ENCODE measurements at places on chromosomes 12 and 14.
A peak's percentile ranks its signal among the peaks of the same experiment; 100 is the strongest.

DNA sequence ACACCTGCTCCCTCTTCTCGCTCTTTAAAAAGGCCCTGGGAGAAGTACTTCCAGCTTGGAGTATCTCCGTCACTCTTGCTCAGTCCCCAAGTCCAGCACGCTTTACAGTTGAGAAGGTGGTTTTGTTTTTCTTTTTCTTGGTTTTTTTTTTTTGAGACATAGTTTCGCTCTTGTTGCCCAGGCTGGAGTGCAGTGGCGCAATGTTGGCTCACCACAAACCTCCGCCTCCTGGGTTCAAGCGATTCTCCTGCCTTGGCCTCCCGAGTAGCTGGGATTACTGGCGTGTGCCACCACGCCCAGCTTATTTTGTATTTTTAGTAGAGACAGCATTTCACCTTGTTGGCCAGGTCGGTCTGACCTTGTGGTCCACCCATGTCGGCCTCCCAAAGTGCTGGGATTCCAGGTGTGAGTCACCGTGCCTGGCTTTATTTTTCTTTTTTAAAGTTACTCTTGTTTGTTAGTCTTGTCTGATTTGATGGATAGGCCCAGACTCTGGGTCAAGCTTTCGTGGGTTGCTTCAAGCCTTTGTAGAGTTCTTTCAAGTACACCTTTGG, 1.9 kb downstream of the TDRD9 start:
- DNase-seq = no peak

- DNase-seq = no peak
Measured at GRCh38 chr14:104161602-104162367, 23.4 kb downstream of the KIF26A start.

GRCh38 chr14:23104591-23105347, at the start of gene CIROP:
TSS of gene CIROP (minus strand) at chr14:23104989. CDS start at chr14:23104920, 69 bp downstream.
- DNase-seq = no peak

- no peak for DNase-seq
Measured at GRCh38 chr14:99679543-99679942, 4.6 kb upstream of the CYP46A1 start.

DNA sequence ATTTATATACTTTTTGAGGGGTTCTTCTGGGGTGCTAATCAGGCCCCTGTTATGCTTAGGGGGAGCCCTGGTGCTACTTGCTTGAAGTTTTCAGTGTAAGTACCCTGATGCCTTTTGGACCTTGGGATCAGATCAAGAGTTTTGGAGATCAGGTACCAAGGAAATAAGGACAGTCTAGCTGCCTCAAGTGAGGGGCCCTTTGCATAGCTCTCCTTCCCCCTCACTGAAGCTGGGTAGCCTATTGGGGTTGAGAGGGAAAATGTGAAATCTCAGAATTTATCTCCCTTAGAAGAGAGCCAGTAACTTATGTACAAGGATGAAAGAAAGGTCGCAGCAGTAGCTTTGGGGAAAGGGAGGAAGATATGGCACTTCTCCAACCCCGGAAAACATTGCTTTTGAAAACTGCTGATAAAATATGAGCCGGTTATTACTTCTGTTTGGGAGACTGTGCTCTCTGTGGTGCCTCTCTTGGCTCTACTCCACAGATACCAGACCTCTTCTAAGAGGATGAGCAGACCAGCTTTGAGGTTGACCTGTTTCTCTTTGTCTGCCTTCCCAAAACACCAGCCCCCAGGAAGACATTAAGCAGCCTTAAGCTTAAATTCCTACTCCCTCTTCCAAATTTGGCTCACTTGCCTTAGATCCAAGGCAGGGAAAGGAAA, 8.8 kb upstream of the AMHR2 start:
- no peak for DNase-seq

GRCh38 chr12:119644930-119645329, 23.0 kb upstream of the PRKAB1 start:
- no peak for DNase-seq

- no peak for DNase-seq
Measured at GRCh38 chr14:52918486-52918885, 32.4 kb downstream of the FERMT2 start.

GRCh38 chr12:109841356-109841755, 8.2 kb upstream of the TRPV4 start:
- DNase-seq = no peak

DNA sequence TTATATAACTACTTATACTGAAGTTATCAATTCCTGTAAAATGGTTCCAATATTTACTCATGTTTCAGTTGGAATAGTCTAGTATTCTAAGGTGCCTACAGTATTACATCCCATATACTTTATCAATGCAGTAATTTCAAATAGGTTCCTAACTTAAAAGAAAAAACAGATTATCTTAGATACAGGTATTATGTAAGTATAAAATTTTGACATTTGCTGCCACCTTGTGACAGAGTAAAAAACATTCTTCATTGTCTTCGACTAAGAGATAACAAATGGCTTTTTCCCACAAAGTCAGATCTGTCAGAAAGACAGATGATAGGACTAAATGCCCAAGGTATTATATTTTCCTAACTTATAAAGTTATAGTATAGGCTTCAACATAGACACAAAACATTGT, 78.7 kb downstream of the TXNDC16 start:
- no peak for DNase-seq

- no peak for DNase-seq
Measured at GRCh38 chr14:54881761-54882401, 20.7 kb downstream of the GCH1 start.

DNA sequence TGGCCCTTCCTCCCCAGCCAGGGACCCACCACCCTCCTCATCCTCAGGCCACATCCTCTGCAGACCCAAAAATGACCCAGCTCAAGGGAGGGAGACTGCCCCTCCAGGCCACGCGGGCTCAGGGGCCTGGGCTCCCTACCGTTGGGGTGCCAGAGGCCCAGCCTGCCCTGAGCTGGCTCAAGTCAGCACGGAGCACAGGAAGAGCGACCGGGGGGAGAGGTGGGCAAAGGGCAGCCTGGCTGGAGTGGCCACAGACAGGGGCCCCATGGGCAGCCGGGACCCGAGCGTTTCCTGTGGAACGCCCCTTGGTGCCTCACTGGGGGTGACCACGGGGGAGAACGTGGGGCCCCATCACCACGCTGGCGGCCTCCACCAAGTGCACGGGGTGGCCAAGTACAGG, 10.7 kb downstream of the JAG2 start:
- no peak for DNase-seq

- DNase-seq = no peak
Measured at GRCh38 chr12:94532490-94533422, 73.1 kb upstream of the CEP83 start.

GRCh38 chr14:65940056-65940735, 527.7 kb downstream of the FUT8 start:
- no peak for DNase-seq

- DNase-seq = no peak
Measured at GRCh38 chr14:90836692-90837063, 20.4 kb upstream of the TTC7B start.

DNA sequence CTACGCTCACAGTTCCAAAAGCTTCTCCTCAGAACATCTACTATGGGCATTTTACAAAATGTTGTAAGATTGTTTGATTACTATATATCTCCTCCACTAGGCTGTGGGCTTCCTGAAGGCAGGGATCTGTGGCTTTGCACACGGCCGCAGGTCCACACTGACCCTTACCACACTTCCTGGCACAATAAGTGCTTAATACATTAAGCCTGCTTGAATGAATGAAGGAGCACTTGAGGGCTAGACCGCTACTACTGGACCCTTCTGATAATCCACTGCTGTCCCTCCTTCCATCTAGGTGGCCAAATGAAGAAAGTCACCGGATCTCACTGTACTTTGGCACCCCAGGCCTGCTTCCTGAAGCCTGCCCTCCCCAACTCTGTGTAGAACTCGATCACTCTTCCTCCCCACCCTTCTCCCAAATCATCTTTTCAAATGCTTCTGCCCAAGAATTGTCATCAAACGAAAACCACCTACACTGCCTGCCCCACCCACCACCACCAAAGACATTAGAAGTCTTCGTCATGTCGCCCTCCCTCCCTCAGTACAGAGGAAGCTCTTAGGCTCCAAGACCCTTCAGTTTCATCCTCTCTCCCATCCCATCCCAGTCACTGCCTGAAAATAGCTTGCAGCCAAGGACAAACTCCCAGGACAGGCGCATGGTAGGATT, 596 bp upstream of the ZBTB39 start:
- DNase-seq = no peak

DNA sequence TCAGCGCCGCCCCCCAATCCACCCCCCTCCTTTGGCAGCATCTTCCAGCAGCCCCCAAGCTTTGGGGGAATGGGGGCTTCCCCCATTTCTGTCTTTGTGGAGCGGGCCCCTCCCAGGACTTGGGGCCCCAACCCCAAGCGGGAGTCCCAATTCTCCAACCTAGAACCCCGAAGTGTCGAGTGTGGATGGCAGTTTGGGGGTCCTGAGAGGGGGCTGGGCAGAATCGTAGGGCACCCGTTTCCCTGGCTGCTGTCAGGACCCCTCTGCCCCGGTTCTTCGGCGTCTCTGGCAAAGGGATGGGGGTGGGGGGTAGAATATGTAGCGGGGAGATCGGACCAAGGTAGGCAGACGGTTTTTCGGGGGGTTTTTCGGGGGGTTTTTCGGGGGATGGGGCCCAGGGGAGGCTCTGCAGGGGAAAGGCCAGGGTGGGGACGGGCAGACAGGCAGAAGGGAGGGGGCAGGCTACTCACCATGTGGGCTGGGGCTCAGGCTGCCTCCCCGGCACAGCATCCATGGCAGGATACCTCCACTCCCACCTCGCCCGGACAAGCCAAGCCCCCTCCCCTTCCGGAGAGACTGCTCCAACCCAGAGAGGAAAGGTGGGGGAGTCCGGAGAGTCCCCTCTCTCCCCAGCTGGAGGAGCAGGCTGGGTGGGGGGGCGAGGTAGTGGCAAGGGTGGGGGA, 739 bp downstream of the JPH4 start:
- peak; percentile 8 for DNase-seq

- DNase-seq = no peak
Measured at GRCh38 chr14:101069666-101070362, 166.3 kb upstream of the RTL1 start.

DNA sequence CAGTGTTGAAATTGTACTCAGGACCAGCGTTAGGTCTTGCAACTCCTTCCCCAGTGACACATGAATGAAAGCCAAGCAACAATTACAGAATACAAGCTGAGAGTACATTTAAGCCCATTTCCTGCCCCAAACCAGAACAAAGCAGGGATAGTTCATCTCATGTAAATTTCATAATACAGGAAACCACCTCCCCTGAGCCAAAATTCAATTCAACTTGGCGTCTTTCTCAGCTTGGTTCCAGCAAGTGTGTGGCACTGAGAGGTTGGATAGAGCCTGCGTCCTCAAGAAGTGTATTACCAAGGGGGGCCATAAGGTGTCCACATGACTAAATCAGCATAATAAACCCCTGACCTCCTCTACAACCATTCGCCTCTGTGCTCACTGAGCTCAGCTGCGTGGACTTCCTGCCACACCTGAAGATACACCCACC, 278.9 kb upstream of the CRY1 start:
- no peak for DNase-seq

GRCh38 chr12:62711631-62712241, 223.2 kb downstream of the PPM1H start:
- no peak for DNase-seq

DNA sequence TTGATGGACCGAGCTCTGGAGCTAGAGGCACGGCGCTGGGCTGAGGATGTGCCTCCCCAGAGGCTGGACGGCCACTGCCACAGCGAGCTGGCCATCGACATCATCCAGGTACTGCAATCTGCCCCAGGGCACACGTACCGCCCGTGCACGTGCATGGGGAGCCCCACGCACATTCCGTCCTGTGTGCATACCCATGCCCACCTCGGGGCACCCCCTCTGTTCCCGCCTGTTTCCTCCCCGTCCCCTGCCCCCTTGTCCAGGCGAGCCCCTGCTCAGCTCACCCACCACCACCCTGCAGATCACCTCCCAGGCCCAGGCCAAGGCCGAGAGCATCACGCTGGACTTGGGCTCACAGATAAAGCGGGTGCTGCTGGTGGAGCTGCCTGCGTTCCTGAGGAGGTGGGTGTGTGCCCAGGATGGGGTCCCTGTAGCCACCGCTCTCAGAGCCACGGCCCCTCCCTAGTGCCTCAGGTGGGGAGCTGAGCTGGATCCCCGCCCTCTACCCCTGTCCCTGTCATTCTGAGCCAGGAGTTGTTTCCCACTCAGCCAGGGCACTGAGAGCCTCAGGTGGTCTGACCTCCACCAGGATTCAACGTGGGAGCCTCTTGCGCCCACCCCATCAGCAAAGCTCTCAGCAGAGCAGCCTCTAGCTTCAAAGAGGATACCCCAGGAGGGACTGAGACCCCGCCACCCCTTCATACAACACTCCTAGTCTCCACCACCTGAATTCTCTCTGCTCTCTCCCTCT, 6.9 kb downstream of the TNFAIP2 start:
- no peak for DNase-seq

- DNase-seq = no peak
Measured at GRCh38 chr12:6961278-6961694, 9.2 kb downstream of the PHB2 start.
